ENCODE measurements at places on chromosomes 7 and 10.
A peak's percentile ranks its signal among the peaks of the same experiment; 100 is the strongest.

GRCh38 chr10:106111246-106111645, 1053.3 kb downstream of the SORCS1 start:
- peak; percentile 60 for DNase-seq

DNA sequence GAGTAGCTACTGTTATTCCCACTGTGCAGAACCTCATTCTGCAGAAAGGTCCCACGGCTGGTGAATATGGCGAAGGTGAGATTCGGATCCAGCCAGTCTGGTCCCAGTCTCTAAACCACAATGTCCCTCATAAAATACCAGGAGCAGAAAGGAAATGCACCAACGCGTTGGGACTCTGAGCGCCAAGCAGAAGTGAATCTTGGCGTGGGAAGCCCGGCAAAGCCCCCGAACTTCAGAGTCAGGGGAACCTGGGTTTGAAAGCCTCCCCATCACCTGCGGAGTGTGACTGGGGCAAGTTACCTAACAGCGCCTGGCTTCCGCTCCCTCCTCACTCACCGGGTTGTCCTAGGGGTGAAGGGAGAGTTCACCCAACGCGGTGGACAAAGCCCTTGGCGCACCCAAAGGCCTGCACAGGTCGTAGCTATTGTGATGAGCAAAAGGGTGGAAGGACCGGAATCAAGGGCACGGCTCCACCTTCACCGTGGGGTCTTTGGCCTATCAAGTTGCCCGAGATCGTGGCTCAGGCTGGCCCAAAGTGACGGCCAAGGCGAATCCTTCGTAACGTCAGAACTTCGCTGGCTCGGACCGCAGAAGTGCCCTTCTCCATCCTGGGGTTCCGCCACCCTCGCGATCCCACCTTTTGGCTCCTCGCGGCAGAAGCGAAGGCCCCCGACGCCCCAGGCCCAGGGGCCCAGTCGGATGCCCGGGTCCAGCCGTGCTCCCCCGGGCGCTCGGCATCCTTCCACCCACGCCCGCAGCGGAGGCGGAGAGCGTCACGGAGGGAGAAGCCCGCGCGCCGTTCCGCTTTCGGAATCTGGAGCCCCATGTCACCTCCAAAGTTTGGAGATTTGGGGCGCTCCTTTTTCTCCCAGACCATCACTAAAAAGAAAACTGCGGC, 811 bp downstream of the RGS10 start:
- DNase-seq, result peak; percentile 12

- no peak for DNase-seq
Measured at GRCh38 chr7:12351843-12352242, 51.8 kb downstream of the VWDE start.

- peak; percentile 59 for DNase-seq
Measured at GRCh38 chr10:22481687-22482539, 136.6 kb downstream of the SPAG6 start.

GRCh38 chr7:64114791-64115190, 69.6 kb downstream of the ZNF727 start:
- no peak for DNase-seq

DNA sequence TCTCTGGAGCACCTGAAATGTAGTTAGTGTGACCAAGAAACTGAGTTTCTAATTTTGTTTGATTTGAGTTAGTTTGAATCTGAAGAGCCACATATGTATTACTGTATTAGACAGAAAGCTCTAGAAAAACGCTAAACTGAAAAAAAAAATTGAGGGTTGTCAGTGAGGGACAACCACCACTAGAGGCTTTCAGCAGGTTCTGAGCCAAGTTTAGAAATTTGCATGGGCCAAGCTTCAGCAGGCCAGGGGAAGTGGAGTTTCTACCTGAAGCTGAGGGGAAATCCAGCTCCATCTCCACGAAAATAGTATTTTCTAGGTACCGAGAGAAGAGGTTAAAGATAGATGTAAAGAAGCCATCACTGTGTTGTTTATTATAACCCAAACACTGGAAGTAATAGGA, 77.9 kb upstream of the PLXNA4 start:
- DNase-seq, result no peak

- DNase-seq, result peak; percentile 8
Measured at GRCh38 chr7:30090111-30090510, 44.7 kb upstream of the MTURN start.

DNA sequence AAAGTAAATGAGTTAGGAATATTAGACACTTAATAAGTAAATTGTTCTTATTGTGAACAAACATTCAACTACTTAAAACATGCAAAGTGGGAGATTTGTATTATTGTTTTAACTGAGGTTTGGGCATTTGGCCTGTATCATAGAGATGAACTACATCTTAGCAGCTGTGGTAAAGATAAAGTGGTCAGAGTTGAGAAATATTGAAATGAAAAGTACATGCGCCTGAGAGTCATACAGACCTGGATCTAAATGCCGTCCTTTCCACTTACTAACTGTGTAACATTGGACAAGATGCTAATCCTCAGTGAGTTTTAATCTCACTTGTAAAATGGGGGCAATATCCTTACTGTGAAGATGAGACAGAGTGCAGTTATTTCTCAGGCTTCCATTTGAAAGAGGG, 74.5 kb downstream of the KMT2E start:
- DNase-seq, result no peak

GRCh38 chr7:127208860-127209259, 43.9 kb downstream of the GRM8 start:
- DNase-seq, result no peak

- DNase-seq, result peak; percentile 27
Measured at GRCh38 chr7:38070718-38071117, 107.3 kb upstream of the STARD3NL start.

GRCh38 chr7:30699706-30700495, 17.6 kb upstream of the CRHR2 start:
- no peak for DNase-seq

- DNase-seq, result peak; percentile 13
Measured at GRCh38 chr7:7897949-7898515, 70.6 kb upstream of the GLCCI1 start.

DNA sequence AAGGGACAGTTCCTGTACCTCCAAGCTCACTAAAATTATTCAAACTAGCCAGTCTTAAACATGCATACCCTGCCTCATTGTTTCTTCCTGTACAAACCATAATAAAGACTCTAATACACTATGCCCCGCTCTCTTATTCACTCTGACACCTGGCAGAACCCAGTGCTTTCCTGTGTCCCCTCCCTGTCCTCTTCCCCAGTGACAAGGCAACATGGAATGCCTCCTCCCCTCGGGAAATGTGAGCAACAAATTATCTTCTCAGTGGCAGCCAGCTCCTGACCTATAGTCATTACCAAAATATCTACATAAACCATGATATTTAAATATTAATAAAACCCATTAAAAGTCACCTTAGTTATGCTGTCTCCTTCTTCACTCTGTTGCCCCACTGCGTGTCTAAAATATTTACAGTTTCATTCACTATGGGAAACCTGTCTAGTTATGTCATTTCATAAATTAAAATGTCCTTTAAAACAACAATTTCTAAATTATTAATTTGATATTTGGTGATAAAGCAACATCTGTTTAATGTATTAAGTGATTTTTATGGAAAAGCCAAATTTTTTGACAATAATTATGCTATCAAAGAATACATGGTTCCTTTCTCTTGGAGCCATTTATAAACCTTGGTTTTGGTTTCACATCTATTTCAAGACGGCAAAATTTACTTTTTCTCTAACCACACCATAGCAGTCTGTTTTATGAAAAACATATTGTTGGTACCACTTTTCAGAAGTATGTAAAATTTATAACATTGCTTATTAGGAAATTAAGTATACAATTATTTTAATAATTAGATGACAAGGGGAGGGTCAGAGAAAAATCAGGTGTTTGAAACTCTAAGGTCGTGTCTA, 1355.2 kb downstream of the XPNPEP1 start:
- no peak for DNase-seq

DNA sequence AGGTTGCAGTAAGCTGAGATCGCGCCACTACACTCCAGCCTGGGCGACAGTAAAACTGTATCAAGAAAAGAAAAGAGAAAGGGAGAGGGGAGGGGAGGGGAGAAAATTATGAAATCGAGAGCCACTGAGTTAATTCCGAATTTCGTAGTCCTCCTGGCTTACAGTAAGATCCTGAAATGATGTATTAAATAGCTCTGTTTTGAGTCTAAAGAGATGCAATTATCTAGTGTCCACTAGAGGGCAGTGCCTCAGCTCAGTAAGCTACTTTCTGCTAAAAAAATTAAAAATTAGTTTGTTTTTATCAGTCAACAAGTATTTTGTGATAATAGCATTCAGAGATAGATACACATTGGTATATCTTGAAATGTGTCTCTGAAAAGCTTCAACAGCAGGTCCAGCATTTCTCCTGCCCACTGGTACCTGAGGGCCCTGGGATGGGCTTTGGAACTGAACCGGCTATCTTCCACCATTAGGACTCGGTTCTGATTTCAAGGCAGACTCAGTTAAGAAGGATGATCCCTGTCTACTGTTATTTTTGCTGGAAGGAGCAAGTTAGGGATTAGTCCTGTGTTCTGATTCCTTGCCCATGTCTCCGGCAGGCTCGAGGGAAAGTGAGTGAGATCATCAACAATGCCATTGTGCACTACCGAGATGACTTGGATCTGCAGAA, 19.5 kb downstream of the TSPAN33 start:
- DNase-seq, result peak; percentile 73

DNA sequence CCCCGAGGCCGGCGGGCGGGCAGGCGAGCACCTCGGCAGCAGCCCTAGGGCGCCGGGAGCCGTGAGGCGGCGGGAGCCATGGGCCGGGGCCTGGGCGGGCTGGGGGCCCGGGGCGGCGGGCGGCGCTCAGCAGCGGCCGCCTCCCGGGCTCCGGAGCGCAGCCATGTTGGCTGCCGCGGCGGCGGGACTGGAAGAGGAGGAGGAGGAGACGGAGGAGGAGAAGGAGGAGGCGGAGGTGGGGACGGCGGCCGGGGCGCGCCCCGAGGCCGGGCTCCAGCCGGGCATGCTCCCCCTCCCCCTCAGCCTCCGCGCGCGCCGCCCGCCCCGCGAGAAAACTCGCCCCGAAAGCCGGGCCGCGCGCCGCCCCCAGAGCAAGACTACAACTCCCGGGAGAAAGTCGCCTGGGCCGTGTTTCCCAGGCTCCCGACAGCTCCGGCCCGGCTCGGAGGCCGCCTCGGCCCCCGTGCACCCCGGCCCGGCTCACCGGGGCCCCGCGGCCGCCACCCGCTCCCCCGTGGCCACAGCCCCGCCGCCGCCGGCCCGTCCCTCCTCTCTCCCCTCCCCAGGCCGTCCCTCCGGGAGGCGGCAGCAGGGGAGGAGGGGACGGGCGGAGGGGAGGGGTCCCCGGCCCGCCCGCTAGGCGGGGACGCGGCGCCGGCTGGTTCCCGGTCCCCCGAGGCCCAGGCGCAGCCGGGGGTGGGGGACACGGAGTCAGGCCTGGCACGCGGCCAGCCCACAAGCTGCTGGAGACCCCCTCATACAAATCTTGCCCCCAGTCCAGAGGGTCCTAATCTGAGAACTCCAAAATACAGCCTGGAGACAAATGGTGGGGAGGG, at the start of gene DLG5:
Gene DLG5 (minus strand): TSS at position 190 of the 836 bp plus-strand sequence. CDS start 235 bp downstream, outside the sequence.
- peak; percentile 41 for DNase-seq

DNA sequence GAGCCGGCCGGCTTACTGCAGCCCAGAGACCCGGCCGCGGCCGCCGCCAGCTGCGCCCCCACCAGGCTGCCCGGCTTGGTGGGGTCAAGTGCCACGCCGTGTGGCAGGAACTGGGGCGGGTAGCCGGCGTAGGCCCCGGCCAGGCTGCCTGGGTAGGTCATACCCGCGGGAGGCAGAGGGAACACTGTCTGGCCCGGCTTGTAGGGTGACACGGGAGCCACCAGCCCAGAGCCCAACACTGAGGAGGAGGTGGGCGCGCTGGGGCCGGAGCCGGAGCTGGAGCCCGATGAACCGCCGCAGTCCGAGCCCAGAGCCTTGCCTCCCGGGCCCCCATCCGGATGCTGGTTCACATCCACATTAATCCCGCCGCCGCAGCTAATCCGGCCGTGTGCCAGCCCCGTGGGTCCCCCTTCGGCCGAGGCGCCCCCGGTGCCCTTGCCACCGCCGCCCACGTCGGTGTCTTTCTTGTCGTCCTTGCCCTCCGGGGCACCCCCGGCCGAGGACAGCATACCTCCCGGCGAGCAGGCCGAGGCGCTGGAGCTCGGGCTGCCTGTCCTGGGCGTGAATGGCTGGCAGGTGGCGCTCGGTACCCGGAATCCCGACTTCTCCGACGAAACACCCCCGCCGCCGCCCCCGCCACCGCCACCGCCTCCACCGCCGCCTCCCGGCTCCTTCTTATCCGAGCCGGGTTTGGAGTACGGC, 2.0 kb downstream of the ZNF503 start:
- peak; percentile 72 for DNase-seq

- DNase-seq, result no peak
Measured at GRCh38 chr10:129500617-129501339, 33.7 kb downstream of the MGMT start.

DNA sequence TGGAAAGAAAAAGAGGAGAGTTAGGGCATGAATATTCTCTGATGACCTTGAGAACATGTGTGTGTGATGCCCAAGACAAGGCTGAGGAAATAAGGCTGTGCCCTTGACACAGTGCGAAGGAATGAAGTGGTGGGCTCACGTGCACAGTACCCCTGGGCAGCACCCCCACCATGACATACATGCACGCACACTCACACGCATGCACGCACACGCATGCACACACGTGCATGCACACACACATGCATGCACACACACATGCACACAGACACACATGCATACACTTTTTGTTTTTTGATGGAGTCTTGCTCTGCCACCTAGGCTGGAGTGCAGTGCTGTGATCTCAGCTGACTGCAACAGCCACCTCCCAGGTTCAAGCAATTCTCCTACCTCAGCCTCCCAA, 118.1 kb downstream of the GATA3 start:
- no peak for DNase-seq

GRCh38 chr10:71521504-71522441, 125.1 kb downstream of the CDH23 start:
- no peak for DNase-seq

GRCh38 chr10:45438466-45439090, 64.6 kb downstream of the ALOX5 start:
- no peak for DNase-seq

All from fibroblast of mammary gland (primary cell).